ENCODE measurements at places on chromosomes 7 and 10.

- DNase-seq: no peak
These were observed 194.5 kb upstream of the GALNT17 start for GRCh38 chr7:70937424-70937823.

GRCh38 chr7:137655804-137656203, 191.0 kb downstream of the DGKI start:
- no peak for DNase-seq

- DNase-seq: no peak
These were observed 49.8 kb downstream of the STK31 start for GRCh38 chr7:23759671-23760391.

DNA sequence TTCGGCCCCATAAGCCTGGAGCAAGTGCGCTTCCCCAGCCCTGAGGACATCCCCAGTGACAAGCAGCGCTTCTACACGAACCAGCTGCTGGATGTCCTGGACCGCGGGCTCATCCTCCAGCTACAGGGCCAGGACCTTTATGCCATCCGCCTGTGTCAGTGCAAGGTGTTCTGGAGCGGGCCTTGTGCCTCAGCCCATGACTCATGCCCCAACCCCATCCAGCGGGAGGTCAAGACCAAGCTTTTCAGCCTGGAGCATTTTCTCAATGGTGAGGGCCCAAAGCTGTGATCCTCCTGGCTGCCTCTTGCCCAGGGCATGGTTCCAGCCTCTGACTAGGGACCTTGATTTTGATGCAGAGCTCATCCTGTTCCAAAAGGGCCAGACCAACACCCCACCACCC, 10.1 kb downstream of the IRF5 start:
- DNase-seq: no peak

GRCh38 chr7:15389073-15389472, 172.7 kb downstream of the AGMO start:
- no peak for DNase-seq

GRCh38 chr7:97630116-97630515, 101.8 kb upstream of the TAC1 start:
- DNase-seq: no peak

- DNase-seq: no peak
These were observed 44.4 kb upstream of the SP4 start for GRCh38 chr7:21383227-21384220.

DNA sequence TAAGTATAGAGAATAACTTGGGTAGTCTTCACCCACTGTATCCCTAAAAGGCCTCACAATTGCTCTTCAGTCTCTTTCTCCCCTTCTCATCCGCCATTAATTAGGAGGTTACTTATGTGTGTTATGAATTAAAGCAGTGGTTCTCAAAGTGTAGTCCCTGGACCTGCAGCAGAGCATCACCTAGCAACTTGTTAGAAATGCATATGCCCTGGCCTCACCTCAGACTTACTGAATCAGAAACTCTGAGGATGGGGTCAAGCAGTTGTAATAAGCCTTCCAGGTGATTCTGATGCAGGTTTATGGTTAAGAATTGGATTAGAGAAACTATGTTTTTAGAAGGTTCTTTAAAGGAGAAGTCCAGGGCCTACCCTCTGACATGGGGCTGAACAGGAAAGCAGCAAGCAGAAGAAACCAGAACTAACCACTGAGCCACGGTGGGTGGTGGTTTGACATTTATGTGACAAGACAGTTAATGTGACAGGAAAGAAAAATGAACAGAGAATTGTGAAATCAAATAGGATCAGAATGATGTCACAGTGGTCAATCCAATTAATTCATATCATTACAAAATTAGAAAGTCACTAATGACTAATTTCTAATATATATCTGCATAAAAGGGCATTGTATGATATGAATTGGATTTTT, 37.6 kb downstream of the ENTPD1 start:
- DNase-seq: no peak

DNA sequence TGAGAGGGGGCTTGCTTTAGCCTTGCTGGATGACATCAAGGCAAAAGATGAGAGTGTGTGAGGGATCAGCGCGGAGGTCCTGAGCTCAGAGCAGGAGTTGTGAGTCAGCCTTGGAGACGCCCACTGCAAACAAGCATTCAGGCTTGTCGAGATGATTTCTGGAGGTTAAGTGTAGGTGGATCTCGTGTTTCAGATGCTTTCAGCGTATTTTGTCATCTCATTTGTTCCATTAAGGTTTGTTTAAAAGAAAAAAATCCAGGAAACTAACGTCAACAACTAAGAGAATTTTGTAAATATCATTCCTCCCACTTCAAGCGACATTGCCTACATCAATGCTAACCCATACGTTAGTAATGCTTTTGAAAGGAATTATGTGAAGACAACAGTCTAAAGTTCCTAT, 715.4 kb upstream of the NRP1 start:
- no peak for DNase-seq

DNA sequence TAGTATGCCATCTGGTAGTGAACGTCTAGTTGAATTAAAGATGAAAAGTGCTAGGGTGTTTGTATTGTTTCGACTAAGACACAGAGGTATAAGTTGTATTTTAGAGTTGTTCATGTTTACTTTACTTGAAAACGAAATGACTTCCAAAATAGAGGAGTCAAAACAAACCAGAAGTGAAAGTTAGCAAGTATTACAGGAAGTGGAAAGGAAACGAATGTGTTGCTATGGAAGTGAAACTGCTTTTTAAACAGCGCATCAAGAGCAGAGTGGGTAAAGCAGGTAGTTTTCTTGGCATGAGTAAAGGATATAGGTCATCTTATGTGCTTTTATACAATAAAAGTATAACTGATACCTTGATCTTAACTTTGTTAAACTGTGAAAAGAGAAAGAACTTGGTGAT, 20.0 kb upstream of the GALNTL5 start:
- no peak for DNase-seq

DNA sequence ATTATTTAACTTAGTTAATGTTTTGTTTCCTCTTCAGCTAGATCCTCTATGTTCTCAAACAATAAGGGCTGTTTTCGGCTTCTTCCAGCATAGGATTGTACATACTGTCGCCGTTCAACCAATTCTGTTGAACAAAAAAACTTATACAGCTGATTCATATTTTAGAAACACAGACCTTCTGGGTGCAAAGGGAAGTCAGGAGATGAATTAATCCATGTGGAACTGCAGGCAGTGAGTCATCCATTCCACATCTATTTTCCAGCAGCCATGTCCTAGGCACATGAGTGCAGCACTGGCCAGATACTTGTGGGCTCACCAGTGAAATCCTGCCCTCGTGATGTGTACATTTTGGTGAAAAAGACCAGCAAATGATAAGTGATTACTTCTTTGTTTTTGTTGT, 163.2 kb downstream of the JAZF1 start:
- no peak for DNase-seq

DNA sequence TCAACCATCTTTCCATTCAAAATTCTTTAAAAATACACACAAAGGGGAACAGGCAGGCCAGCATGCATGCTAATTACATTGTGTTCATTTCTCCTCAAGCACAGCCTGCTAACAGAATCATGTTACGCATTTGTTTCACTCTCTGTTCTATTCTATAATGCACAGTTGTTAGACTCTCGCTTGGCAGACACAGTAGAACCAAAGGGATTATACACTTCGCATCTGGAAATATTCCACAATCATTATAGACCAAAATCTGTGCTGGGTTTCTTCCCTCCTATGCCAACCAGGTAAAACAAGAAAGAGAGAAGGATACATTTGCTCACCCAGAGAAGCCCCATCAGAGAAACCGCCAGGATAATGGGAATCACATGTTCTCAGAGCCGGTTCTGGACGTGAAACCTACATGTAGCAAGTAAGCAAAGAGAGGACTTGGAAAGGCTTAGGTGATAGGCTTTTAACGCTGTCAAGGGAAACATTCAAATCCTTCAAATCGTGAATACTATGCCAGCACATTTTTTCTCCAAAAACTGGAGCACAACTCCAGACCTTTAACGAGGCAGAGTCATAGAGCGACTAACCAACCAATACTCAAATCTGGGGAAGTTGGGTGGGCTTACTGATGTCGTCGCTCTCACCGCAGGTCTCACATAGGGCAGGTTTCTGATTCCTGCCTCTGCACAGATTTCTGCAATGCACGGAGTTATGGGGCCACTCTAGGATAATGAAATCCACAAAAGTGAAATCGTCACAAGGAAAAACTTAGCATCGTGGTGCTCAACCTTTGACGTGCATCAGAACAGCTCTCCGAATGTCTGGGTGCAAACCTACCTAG, 380.5 kb upstream of the AUTS2 start:
- no peak for DNase-seq

- DNase-seq: no peak
These were observed 528.9 kb downstream of the PARD3 start for GRCh38 chr10:34286136-34286739.

GRCh38 chr7:105389088-105389650, 448 bp upstream of the SRPK2 start:
- no peak for DNase-seq

DNA sequence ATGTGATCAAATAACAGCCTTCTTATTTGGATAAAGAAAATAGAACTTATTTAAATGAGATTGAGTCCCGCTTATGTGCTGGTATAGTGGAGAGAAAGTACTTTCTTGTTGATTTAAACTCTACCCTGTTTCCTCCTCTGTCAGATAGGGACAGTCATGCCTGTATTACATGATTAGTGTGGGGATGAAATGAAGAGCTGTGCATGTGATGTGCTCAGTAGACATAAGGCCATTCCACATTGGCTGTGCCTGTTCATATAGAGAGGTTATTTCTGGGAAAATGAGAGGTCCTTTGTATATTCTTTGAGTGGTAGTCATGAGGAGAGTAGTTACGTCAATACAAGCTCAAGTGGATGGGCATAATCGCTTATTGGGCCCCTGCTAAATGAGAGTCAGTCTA, 5.7 kb downstream of the MTURN start:
- DNase-seq: no peak

DNA sequence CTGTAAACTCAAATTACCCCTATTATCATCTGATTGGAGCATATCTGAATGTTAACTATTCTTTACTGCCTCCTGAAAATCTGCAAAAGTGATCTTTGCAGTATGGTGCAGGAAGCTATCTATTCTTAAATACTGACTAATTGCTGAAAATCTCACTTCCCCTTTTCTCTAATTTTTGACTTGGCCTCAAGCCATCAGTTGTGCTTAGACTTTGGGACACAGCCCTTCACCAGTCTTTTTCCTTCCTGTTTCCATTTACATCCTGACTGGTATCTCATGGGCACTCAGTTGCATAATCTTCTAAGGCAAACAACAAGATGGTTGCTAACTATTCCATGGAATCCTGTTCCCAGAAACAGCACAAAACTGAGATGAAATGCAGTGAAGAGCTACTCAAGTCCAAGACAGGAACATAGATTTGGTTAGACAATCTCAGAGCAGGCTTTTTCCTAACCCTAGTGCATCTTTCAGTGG, 228.5 kb downstream of the SORCS1 start:
- no peak for DNase-seq

DNA sequence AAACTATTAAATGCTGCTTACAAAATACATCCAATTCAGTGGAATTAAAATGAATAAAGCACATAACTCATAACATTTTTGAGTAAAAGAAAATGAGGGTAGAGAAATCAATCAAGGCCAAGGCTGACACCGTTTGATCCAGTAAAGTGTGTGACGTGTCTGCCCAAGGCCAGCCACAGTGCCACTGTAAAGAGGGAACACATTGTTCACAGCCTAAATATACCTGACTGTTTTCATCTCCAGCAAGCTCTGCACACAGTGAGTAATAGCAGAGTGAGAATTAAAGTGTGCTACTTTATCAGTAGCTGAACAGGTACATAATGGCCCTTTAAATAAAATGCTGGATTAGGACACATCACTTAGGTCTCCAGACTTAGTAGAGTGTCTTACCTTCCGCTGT, 130.8 kb upstream of the DPP6 start:
- DNase-seq: no peak

DNA sequence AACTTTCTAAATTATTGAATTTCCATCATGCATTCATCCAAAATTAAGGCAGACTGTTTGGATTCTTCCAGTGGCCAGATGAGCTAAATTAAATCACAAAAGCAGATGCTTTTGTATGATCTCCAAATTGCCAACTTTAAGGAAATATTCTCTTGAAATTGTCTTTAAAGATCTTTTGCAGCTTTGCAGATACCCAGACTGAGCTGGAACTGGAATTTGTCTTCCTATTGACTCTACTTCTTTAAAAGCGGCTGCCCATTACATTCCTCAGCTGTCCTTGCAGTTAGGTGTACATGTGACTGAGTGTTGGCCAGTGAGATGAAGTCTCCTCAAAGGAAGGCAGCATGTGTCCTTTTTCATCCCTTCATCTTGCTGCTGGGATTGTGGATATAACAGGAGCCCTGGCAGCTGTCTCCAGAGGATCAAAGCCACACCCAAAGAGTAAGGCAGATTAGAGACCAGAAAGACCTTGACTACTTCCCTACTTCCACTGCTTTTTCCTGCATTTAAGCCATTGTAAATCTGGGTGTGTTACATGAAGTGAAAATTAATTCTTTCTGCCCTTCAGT, 8.2 kb upstream of the CFAP69 start:
- DNase-seq: no peak

DNA sequence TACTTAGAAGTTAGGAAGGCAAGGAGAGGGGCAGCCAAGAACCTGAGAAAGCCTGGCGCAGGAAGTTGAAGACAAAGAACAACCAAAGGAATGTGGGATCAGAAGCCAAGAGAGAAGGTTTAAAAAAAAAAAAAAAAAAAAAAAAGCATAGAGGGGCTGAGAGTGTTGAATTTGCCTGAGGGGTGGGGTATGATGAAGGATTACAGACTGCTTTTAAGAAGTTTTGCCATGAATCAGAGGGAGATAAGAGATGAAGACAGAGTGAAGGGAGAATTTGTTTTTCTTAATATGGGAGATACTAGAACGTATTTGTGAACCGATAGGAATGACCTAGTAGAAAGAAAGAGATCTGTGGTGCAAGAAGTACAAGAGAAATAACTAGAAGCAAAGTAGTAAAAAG, 6.7 kb downstream of the SLC26A4 start:
- no peak for DNase-seq

GRCh38 chr10:110618230-110618610, 25.9 kb upstream of the RBM20 start:
- no peak for DNase-seq

GRCh38 chr7:20713792-20714191, 72.9 kb downstream of the SP8 start:
- DNase-seq: no peak

- no peak for DNase-seq
These were observed 16.0 kb upstream of the LANCL2 start for GRCh38 chr7:55349121-55349520.

- no peak for DNase-seq
These were observed 257.3 kb downstream of the BMPER start for GRCh38 chr7:34162677-34163076.

DNA sequence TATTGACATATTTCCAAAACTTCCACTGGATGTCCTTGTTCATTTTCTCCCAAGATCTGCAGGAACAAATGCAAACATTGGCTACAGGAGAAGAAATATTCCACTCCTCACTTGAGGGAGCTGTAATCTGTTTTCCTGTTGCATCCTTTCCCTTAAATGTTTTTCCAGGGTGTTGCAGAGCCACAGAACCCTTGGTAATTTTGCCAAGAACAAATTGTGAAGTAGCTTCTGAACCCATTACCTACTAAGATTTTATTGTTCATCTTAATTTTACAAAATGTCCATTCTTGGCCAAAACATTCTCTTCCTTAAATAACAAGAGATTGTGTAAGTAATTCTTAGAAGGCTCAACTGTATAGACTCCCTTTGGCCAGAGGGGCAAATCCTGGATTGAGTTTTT, 177.0 kb downstream of the GNAT3 start:
- DNase-seq: no peak
